ENCODE measurements at places on chromosomes 4 and X.

DNA sequence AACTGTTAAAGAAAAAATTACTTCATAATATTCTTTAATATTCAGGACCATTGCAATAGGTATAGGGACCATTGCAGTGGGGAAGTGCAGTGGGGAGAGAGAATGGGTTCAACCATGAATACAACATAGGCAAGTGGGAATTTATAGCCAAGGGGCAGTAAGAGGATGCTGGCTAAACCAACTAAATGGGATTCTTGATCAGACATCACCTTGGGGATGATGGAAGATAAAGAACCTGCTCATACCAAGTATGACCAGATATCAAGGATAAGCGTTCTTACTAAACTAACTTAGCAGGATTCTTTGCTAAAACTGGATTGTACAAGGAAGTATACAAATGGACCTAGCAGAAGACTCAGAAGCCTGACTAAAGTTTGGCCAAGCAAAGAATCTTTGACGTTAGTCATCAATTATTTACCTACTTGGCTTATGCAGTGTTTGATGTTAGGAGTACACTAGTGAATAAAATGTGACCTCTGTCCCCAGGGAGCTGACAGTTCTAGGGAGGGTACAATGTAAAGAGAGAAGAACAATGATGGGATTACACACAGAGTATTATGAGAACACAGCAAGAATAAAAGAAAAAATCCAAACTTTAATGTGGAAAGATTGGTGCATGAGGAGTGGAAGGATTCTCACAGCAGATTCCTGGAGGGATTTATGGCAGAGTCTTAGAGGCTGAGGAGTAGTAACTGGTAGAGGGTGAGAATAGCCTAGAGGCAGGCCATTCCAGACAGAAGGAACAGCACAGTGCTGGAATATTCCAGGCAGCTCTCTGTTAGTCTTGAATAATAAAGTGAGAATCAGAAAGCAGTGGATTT, 54.7 kb upstream of the MYOZ2 start:
- no peak for DNase-seq

DNA sequence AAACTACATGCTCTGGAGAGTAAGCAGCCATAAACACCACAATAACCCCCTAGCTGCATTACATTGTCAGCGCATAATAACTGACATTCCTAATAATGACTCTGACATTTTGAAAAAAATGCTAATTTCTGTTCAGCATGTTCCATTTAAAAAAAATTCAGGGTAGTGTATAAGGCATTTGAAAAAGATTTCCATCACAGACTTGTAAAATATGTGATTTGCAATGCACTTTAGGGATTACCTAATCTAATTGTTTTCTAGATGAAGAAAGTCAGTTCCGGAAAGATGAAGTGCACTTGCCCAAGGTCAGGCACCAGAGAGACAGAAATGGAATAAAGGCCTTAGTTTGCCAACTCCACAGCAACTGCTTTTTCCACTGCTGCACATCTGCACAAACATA, 55.3 kb downstream of the FANCB start:
- DNase-seq, result no peak

GRCh38 chr4:27702730-27703431, 842.2 kb downstream of the STIM2 start:
- no peak for DNase-seq

DNA sequence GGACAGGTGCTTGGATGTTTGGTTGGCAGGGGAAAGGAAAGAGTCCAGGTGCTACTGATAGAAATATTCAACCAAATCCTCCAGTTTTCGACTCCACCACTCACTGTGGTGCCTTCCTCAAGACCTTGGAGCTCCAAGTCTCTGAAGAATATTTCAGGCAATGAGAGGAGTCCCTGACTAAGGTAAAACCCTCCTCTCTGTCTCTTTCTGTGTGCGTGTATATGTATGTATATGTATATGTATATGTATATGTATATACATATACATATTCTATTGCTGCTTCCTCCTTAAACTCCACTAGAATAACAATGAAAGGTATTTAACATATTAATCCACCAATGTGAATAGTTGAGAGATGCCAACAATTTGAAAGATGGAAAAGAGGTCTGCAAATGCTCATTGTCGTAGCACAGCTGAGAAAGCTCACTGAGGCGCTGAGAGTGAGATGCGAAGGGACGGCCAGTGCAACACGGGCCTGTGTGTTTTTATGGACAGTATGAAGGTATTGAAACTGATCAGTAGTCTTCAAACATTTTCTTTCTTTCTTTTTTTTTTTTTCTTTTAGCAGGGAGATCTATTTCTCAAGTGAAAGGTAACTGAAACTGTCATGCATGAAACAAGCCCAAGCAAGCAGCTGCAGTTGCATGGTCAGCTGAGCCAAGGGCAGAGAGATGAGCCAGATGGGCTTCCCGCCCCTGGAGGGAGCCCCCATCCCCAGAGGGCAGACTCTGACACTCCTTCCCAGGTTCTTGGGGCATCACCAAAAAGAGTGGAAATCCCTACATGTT, 41.1 kb upstream of the HS3ST1 start:
- no peak for DNase-seq

- no peak for DNase-seq
Measured at GRCh38 chr4:71268166-71268565, 70.7 kb upstream of the SLC4A4 start.

DNA sequence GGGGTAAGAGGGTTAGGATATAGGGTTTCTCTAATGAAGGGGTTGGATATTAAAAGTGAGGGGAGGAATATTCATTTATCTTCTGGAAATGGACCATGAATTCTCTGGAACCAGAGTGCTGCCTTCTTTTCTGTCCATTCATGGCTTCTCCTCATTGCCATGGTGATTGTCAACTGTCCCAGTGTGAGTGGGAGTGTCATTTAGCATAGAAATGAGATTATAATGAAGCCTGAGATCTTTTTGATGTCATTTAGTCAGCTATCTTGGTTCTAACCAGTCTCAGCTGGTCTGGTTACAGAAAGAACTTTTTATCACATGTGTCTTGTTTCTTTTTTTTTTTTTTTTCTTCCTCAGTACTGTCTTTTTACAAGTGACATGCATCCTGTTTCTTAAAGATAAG, 497.3 kb upstream of the PITX2 start:
- DNase-seq, result no peak

DNA sequence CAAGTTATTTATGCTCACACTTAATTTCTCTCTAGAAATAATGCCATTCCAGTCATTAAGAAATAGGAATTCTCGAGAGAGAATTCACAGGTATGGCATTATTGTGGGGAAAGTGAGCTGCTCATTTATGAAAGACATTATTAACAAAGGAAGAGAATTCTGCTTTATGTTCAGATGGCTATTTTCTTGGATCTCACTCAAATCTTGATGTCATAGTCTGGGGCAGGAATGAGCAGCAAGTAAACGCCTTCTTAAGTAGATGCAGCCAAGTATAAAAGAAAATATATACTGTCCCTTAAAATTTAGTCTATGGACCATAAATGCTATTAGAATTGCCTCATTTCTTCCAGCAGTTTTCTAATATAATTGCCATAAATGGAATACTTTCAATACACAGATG, 58.2 kb upstream of the FBXW7 start:
- DNase-seq, result no peak

DNA sequence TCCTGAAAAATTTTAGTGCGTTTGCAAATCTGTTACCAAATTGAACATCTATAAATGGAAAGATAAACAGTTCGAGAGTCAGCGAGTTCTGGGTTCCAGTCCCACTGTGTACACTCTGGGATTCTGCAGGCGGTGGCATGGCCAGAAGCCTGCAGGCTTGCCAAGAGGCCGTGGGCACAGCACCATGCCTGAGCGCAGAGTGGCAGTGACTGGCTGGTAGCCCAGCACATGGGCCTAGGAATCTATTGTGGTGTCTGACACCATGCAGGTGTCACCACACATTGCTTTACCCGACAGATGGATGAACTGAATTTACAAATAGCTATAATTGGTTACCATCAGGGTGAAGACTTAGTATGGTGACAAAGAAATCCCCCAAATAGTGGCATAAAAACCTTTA, 71.7 kb upstream of the TLR3 start:
- no peak for DNase-seq

DNA sequence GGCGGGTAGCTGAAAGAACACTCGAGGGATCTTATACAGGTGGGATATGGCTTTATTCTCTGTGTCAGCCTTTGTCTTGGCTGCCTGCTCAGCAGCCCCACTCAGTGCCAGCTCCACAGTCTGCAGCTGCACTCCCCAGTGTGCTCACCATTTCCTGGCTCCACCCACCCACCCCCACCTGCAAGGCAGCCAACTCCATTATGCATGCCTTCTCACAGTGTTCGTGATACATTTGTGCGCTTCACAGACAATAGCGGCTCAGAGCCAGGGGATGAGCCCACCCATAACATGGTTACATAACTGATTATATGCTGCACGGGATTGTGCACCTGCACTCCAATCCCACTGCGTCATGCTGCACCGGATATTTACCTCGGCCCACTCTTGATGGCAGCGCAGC, 8.8 kb upstream of the TMEM128 start:
- no peak for DNase-seq

- no peak for DNase-seq
Measured at GRCh38 chr4:24742773-24743172, 52.6 kb upstream of the SOD3 start.

GRCh38 chrX:107628662-107629539, 591 bp downstream of the PRPS1 start:
- peak; percentile 11 for DNase-seq

All from stimulated activated CD8-positive, alpha-beta memory T cell treated with anti-CD3 and anti-CD28 coated beads, Interleukin-2, amount 100 ng/mL, for 1 hour (primary cell).